Activated CD8-positive, alpha-beta memory T cell treated with anti-CD3 and anti-CD28 coated beads, Interleukin-2, amount 10 ng/mL, durations not matched to agents 7 days and 5 days (primary cell): ENCODE measurements at places on chromosomes 4 and X.
A peak's percentile ranks its signal among the peaks of the same experiment; 100 is the strongest.

DNA sequence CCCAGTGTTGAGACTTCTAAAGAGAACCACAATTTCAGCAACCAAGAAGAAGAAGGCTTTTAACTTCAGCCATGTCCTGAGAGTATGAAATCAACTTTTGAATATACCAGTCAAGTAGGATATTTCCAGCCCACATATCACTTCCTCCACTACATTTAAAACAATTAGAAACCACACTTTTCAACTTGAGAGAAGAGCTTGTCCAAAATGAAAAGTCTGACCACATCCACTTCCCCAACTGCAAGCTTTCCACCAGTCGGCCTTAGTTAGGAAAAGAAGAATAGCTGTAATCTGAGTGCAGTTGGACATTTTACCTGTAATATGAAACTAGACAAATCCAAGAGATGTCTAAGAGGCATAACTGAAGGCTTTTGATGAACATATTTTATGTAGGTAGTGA, 101.9 kb upstream of the SLC7A11 start:
- peaks cover 16% of the 10 kb centered on the region for H3K4me1 ChIP-seq
- DNase-seq = no peak
- H3K27me3 ChIP-seq = no peaks in the 10 kb centered on the region
- H3K36me3 ChIP-seq = no peaks in the 10 kb centered on the region

DNA sequence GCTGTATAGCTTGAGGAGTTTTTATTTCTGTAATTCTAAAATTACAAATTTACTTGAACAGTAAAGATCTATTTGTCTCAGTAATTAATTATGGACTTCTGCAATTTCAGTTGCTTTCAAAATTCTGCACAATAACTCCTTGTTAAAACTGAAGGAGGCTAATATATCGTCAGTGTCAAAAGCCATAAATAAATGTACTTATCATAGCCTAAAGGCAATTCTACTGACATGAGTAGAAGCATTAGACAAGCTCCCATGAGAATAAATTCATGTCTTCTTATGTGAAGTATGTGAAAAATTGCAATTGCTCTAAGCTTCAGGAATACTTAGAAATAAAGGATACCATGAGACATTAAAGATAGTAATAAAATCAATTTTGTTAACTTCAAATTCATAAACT, 381.2 kb upstream of the PCDH10 start:
- H3K27ac ChIP-seq = no peak overlapping the region
- no peaks in the 10 kb centered on the region for H3K4me1 ChIP-seq
- no peak overlapping the region for H3K4me3 ChIP-seq
- no peak for DNase-seq

DNA sequence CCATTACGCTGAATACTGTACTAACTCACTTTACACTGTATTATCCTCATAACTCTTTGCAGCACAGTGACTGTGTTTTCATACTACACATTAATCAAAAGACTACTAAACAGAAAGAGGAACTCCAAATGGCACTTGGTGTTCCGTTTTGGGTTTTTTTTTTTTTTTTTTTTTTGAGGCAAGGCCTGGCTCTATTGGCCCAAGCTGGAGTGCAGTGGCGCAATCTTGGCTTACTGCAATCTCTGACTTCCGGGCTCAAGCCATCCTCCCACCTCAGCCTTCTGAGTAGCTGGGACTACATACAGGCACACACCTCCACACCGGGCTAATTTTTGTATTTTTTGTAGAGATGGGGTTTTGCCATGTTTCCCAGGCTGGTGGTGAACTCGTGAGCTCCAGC, 10.7 kb downstream of the KLHL8 start:
- H3K27ac ChIP-seq = no peak overlapping the region
- peaks cover 2% of the 10 kb centered on the region for H3K4me1 ChIP-seq
- peaks cover 16% of the 10 kb centered on the region for H3K36me3 ChIP-seq
- DNase-seq = no peak
- no peaks in the 10 kb centered on the region for H3K27me3 ChIP-seq

- H3K27me3 ChIP-seq = no peaks in the 10 kb centered on the region
- DNase-seq = no peak
- peaks cover 14% of the 10 kb centered on the region for H3K36me3 ChIP-seq
- H3K27ac ChIP-seq = no peak overlapping the region
- H3K4me1 ChIP-seq = peaks cover 31% of the 10 kb centered on the region
- no peak overlapping the region for H3K4me3 ChIP-seq
These were observed 77.7 kb upstream of the C4orf50 start for GRCh38 chr4:6095897-6096296.

GRCh38 chr4:36394352-36394903, 113.0 kb downstream of the DTHD1 start:
- DNase-seq = peak; percentile 71
- H3K27me3 ChIP-seq = peaks cover 36% of the 10 kb centered on the region
- peak overlapping the region; percentile 89 for H3K27ac ChIP-seq
- H3K36me3 ChIP-seq = no peaks in the 10 kb centered on the region
- peak overlapping the region; percentile 41 for H3K4me3 ChIP-seq
- H3K4me1 ChIP-seq = peaks cover 15% of the 10 kb centered on the region

GRCh38 chr4:69823048-69823447, 36.9 kb downstream of the SULT1E1 start:
- H3K27ac ChIP-seq = no peak overlapping the region
- H3K4me1 ChIP-seq = no peaks in the 10 kb centered on the region
- no peaks in the 10 kb centered on the region for H3K36me3 ChIP-seq
- DNase-seq = no peak
- H3K4me3 ChIP-seq = no peak overlapping the region
- no peaks in the 10 kb centered on the region for H3K27me3 ChIP-seq

- H3K4me3 ChIP-seq = no peak overlapping the region
- H3K4me1 ChIP-seq = no peaks in the 10 kb centered on the region
- DNase-seq = no peak
- no peak overlapping the region for H3K27ac ChIP-seq
These were observed 44.3 kb upstream of the PPP2R2C start for GRCh38 chr4:6516762-6517161.
